Activated CD4-positive, alpha-beta T cell treated with anti-CD3 and anti-CD28 coated beads, Interleukin-2, amount 10 ng/mL, durations not matched to agents 7 days and 5 days (primary cell): ENCODE measurements at places on chromosomes 5 and 9. TPM values are rescaled to one million over a fixed set of nuclear protein-coding genes. Genes with fewer than 3 reads are reported as not detected.

The AIF1L gene
- total RNA-seq: 0.37 TPM

The SH3PXD2B gene
- 0.33 TPM for total RNA-seq

The GRM6 gene
- total RNA-seq: not detected

The NMUR2 gene
- not detected for total RNA-seq

The TAF1L gene
- total RNA-seq: not detected

The ADCY2 gene
- not detected for total RNA-seq

The TXNDC8 gene
- not detected for total RNA-seq

The IL9 gene
- total RNA-seq: not detected

The IFNA21 gene
- not detected for total RNA-seq

The CYLC2 gene
- total RNA-seq: not detected
